ENCODE measurements at places on chromosomes 11 and 22.

DNA sequence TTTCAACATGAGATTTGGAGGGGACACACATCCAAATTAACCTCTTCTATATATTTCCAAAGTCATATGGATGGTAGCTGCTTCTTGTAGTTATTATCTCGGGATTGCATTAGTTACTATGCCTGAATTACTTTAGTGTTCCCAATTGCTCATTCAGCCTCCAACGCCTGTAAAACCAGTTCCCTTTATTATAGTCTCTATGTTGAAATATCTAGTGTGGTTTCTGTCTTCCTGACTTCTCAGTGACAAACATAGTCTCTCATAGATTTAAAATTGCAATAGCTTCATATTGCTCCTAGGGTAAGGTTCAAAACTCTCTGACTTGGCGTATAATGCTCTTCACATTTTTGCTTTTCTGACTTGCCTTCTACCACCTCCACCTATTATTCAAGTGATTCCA is 366.4 kb downstream of the CASP12 start:
- DNase-seq = no peak

DNA sequence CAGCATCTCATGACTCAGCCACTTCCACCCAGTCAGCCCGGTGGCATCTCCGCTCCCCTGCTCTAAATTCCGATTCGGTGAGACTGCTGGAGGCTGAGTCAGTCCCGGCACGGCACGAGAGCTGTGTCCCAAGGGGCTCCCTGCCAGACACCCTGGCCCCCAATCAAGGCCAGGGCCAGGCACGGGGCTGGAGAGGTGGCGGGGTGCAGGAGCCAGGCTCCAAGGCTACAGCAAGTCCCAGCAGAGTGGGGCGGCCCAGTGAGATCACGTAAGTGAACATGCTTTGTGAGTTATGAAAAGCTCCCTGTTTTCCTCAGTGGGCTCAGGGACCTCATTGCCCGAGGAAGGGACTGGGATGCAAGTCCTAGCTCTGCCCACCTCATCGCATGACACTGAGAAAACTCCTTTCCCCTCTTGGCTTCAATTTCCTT is 3.0 kb downstream of the C11orf68 start:
- DNase-seq = no peak

GRCh38 chr11:67632175-67632981 is 2.6 kb upstream of the NUDT8 start:
- DNase-seq = no peak

DNA sequence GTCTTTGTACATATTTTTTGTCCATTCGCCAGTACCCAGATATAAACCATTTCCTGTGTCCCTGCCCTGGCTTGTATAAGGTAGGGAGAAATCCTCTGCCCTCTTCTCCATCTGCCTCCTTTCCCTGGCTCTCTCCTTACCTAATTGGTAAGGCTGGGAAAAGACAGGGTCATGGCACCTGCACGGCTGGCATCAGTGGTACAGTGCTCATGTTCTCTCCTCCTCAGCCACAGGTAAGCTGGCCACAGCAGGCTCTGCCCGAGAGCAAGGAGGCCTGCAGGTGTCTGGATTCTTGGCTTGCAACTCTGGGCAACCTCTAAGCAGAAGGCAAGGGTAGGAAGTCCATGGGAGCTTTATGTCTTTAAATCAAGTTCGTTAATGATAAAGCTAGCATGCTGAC is 419.9 kb downstream of the BUD13 start:
- DNase-seq = no peak

DNA sequence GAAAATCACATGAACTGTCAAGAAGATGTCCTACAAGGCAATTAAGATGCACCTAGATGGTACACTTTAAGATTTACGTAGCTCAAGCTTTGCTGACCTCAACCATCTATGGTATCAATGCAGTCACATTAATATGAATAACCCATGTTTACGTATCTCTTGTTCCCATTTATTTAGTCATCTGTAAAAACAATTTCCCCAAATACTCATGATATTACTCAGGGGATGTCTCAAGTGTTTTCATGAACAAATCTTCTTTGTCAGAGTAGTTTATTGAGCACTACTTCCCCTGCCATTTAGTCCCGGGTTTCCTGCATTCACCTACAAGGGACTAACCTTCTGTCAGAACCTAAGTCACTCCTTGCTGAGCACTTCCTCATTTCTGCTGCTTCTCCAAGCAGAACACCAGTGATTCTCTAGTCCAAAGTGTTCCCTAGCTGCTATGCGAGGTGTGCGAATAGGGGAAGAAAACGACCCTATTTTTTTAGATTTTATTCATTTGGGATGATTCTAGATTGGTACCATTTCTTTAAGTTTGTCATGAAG is 554.3 kb upstream of the LRRC4C start:
- no peak for DNase-seq

DNA sequence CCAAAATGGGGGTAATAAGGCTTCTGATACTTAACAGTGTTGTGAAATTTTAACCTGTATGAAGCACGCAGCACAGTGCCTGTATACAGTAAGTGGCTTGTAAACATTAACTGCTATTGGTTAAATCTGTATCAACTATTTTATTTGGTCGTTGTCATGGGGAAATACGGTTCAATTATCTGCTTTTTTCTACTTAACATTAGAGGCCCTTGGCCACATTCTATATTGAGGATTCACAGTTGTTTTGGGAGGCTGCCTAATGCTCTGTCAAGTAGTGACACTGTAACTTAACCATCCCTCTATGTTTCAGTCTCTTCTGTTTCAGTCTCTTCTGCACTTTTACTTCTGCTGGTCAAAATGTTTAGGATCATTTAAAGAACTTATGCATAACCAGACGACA is 95.6 kb downstream of the LDLRAD3 start:
- no peak for DNase-seq

GRCh38 chr11:105177658-105178057 is 38.1 kb upstream of the CARD18 start:
- DNase-seq = no peak
